Activated naive CD4-positive, alpha-beta T cell treated with anti-CD3 and anti-CD28 coated beads for 36 hours (primary cell): ENCODE measurements at places on chromosomes 12 and 14. TPM values are rescaled to one million over a fixed set of nuclear protein-coding genes. Genes with fewer than 3 reads are reported as not detected.
A peak's percentile ranks its signal among the peaks of the same experiment; 100 is the strongest.

TUNAR gene
- not detected for total RNA-seq

LMO3 gene
- not detected for total RNA-seq

PUS1 gene
- 38.8 TPM for total RNA-seq

DNA sequence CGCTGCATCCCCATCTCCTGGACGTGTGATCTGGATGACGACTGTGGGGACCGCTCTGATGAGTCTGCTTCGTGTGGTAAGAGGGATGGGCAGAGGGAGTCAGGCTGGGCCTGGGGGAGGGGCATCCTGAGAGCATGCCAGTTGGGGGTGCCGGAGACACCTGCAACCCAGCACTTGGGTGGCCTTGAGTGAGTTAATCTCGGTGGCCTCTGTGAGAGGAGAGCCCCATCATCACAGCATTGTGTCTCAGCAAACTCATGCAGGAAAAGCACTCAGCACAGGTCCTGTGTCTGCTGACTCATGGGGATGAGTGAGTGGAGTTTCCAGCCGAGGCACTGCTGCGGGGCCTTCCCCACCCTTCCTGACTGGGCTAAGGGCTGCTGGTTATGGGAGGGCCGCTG, 19.6 kb upstream of the LRP1-AS start:
- H3K4me1 ChIP-seq: peaks cover 13% of the 10 kb centered on the region
- H3K27ac ChIP-seq: peak overlapping the region; percentile 62
- H3K36me3 ChIP-seq: no peaks in the 10 kb centered on the region
- no peak overlapping the region for H3K4me3 ChIP-seq
- H3K27me3 ChIP-seq: no peaks in the 10 kb centered on the region

GRCh38 chr12:106308121-106308520, 5.6 kb downstream of the TCP11L2 start:
- no peak for DNase-seq
- no peaks in the 10 kb centered on the region for H3K36me3 ChIP-seq
- H3K27me3 ChIP-seq: no peaks in the 10 kb centered on the region
- peaks cover 73% of the 10 kb centered on the region for H3K4me1 ChIP-seq
- H3K4me3 ChIP-seq: no peak overlapping the region

DNA sequence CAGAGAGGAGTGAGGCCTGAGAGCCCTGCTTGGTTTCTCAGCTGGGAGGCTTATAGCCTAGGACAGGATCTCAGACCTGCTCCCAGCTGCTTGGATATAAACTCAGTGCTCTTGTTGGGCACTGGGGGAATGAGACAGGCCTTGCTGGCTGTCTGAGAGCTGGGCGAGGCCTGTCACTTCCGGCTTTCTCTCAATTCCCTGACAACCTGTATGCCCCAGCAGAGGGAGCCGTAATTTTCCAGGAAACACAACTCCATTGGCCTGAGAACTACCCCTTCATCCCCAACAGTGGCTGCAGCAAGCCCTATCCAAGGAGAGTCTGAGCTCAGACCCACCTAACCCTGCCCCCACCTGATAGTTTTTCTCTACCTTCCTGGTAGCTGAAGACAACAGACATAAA, 258.3 kb upstream of the STXBP6 start:
- no peaks in the 10 kb centered on the region for H3K4me1 ChIP-seq
- H3K36me3 ChIP-seq: no peaks in the 10 kb centered on the region
- no peak overlapping the region for H3K27ac ChIP-seq
- DNase-seq: no peak
- no peaks in the 10 kb centered on the region for H3K27me3 ChIP-seq

DNA sequence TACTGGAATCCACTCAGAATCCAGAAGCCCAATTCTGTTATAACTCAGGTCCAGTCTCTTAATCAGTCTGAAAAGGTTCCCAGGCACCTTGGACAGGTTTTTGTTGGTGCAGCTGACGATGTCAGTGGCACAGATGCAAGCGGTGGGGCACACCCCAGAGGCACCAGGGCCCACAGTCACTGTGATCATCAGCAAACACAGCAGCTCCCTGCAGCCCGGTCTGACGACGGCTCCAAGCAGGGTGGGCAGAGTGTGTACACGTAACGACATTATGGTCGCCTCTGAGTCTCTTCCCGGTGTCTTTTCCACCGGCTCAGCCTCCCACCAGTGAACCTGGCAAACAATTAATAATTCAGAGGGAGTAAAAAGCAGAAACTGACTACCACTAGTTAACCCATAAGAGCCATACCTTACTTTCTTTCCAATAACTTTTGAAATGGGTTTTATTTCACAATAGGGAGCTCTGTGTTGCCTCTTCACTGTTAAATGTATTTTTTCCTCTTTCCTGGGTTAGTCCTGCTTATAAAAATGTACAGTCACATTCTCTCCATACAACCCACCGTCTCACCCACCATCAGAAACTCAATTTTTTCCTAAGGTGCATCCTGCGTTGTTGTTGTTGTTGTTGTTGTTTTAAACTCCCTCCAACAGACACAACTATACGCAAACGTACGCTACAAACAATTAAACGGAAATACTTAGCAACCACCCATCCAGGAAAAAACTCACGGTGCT, 521 bp upstream of the PCED1B start:
- peaks cover 63% of the 10 kb centered on the region for H3K4me1 ChIP-seq
- H3K4me3 ChIP-seq: peak overlapping the region; percentile 95
- H3K36me3 ChIP-seq: peaks cover 33% of the 10 kb centered on the region
- DNase-seq: peak; percentile 65
- no peaks in the 10 kb centered on the region for H3K27me3 ChIP-seq
- H3K27ac ChIP-seq: peak overlapping the region; percentile 91
